ENCODE measurements at places on chromosomes 7 and 10.

DNA sequence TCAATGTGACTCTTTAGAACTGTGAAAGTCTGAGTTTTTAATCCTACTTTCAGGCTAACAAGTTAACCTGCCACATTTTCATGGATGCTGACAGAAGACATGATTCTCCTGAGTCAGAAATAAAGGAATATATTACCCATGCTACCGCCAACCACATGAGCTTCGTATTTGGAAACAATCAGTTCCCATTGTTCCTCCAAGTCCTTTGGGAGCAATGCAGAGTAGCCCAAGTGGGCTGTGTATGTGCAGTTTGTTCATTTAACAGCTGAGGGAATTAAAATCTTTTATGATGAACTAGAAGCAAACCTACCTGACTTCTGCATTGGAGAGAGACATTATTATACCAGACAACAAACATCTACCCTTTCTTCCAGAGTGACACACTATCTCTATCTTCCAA, 169.3 kb upstream of the BET1 start:
- DNase-seq: no peak

- no peak for DNase-seq
Measured at GRCh38 chr7:42910306-42910705, 1.6 kb downstream of the C7orf25 start.

DNA sequence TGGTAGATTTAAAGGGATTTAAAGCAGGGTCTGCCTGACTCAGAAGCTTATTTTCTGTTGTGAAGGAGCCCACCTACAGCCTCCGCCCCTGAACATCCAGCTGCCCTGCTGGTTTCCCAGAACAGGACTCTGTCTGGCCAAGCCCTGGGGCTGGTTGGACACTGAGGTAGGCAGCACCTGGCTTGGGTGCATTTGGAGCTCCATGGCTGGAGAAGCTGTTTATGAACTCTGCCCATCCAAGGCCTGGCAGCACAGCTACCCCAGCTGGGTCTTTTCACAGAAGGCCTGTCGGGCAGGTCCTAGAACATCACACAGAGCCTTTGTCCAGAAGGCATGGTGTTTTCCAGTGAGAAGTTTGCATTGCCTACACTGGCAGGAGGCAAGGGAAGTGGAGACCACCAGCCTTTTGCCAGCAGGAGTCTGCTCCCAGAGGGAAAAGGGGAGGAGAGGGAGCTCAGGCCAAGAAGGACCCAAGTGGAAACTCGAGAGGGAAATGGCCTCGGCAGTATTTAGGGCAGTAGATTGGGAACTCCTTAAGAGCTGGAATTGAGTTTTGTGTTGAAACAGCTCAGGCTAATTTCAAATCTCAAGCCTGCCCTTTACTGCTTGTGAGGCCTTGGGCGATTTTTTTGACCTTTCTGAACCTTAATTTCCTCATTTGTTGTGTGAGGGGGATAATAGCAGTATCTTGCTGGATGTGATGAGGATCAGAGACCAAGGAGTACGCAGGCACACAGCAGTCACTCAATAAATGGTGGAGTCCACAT, 12.3 kb upstream of the PDCD4 start:
- DNase-seq: peak; percentile 64

GRCh38 chr7:129828078-129828762, 124.5 kb downstream of the UBE2H start:
- no peak for DNase-seq

DNA sequence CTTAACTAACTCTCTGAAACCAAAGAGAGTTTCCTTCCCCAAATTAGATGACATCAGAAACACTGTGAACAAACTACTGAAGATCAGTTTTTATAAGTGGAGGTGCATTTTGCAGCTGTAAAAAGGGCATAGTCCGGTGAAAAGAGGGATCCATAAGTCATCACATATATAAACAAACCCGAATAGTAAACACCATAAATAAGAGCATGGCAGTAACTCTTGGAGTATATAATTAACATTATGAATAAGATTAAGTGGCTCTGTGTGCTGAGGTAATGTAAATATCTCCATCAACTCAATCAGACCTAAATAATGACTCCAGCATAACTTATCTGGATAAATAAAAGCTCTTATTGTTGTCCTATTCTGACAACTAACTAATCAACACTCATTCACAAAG, 43.0 kb upstream of the SHTN1 start:
- no peak for DNase-seq

DNA sequence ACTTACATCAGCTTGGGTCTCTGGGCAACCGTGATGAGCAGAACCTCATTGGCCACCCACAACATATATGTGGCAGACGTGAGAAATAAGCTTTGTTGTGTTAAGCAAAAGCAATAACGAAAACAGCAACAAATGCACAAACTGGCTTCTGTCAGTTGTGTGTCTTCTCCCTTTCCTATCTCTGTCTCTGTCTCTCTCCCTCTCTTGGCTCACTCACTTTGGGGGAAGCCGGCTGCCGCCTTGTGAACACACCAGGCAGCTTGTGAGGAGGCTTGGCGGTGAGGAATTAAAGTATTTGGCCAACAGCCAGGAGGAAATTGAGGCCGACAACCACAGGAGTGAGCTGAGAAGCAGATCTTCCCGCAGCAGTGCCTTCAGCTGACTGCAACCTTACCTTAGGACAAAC, 21.9 kb upstream of the CDCA7L start:
- DNase-seq: no peak

GRCh38 chr7:110854166-110854565, 236.8 kb upstream of the LRRN3 start:
- no peak for DNase-seq

DNA sequence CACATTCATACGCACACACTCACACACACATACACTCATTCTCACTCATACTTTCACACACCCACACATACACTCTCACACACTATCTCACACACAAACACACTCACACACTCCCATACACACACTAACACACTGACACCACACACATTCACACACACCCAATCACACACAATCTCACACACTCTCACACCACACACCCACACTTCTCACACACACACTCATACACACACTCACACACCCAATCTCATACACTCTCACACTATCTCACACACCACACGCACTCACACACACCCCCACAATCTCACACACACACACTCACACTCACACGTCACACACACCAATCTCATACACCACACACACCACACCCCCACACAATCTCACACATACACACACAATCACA, 71.0 kb downstream of the GLRX3 start:
- DNase-seq: no peak

GRCh38 chr7:109136893-109137292, 567.2 kb downstream of the DNAJB9 start:
- no peak for DNase-seq

GRCh38 chr10:57806675-57807074, 461.0 kb downstream of the IPMK start:
- no peak for DNase-seq
